ENCODE measurements at places on chromosomes 2 and 18.

DNA sequence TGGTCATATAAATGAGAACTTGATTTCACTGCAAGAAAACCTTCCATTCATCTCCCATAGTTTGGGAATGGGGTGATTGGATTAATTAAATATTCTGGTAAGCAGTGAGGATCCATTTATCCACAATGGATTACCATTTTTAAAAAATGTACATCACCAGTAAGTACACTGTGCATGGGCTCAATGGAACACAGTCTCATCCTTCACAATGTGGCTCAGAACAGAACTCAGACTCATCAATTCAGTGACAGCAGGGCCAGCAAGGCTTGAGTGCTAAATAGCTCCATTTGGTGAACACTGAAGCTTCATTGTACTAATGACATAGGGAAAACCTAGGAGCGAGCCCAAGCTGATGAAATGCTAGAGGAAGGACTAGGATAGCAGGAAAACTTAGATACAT lies 223.8 kb downstream of the CMPK2 start:
- no peaks in the 10 kb centered on the region for H3K27me3 ChIP-seq
- no peak overlapping the region for H3K27ac ChIP-seq
- no peak for DNase-seq
- no peaks in the 10 kb centered on the region for H3K4me1 ChIP-seq

DNA sequence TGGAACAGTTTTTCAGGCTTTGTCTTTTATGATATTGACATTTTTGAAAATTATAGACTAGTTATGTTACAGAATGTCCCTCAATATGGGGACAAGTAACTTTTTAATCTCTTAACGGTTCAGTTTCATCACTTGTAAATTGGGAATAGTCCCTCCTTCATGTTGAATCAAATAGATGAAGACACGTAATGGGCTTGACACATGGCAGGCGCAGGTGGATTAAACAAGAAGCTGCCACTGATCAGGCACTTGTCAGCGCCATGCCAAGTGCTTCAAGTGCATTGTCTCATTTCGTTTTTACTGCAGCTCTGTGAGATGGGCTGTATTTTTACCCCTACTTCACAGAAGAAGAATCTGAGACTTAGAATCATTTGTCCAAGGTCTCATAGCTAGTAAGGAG lies 9.5 kb upstream of the SMAD4 start:
- no peak overlapping the region for H3K27ac ChIP-seq
- peaks cover under 1% of the 10 kb centered on the region for H3K36me3 ChIP-seq
- no peak for DNase-seq
- peaks cover 2% of the 10 kb centered on the region for H3K4me1 ChIP-seq
- H3K4me3 ChIP-seq = no peak overlapping the region
- no peaks in the 10 kb centered on the region for H3K27me3 ChIP-seq

- no peak overlapping the region for H3K4me3 ChIP-seq
- H3K27ac ChIP-seq = no peak overlapping the region
- no peaks in the 10 kb centered on the region for H3K4me1 ChIP-seq
- H3K27me3 ChIP-seq = peaks cover 22% of the 10 kb centered on the region
- no peak for DNase-seq
- no peaks in the 10 kb centered on the region for H3K36me3 ChIP-seq
Measured at GRCh38 chr18:57054891-57055290, 92.0 kb upstream of the BOD1L2 start.

GRCh38 chr2:6947929-6948676 lies 30.9 kb downstream of the RNF144A start:
- H3K36me3 ChIP-seq = peaks cover 15% of the 10 kb centered on the region
- H3K4me3 ChIP-seq = no peak overlapping the region
- no peak for DNase-seq
- H3K27me3 ChIP-seq = no peaks in the 10 kb centered on the region
- H3K4me1 ChIP-seq = peaks cover 8% of the 10 kb centered on the region

DNA sequence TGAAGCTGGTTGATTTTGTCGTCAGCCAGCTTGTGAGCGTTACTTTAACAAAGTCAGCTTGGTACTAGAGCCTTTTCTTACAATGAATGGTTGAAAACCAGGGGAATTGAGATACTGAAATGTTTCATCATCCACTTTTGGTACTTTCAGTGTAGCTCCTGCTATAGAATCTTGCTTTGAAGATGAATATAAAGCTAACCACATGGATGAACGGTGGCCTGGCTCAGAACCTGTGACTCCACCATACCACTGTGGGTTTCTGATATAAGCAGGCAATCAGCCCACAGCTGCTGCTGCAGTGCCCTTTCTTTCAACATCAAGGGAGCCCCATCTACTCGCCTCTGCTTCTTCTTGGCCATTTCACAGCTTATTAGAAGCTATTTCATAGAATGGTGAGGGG lies 53.2 kb upstream of the GPR45 start:
- no peaks in the 10 kb centered on the region for H3K4me1 ChIP-seq
- no peaks in the 10 kb centered on the region for H3K36me3 ChIP-seq
- DNase-seq = no peak
- no peak overlapping the region for H3K27ac ChIP-seq
- no peaks in the 10 kb centered on the region for H3K27me3 ChIP-seq

GRCh38 chr18:79218605-79219190 lies 149.5 kb downstream of the ATP9B start:
- H3K27me3 ChIP-seq = no peaks in the 10 kb centered on the region
- no peak for DNase-seq
- H3K4me1 ChIP-seq = no peaks in the 10 kb centered on the region
- H3K36me3 ChIP-seq = no peaks in the 10 kb centered on the region
- no peak overlapping the region for H3K4me3 ChIP-seq
- H3K27ac ChIP-seq = no peak overlapping the region

DNA sequence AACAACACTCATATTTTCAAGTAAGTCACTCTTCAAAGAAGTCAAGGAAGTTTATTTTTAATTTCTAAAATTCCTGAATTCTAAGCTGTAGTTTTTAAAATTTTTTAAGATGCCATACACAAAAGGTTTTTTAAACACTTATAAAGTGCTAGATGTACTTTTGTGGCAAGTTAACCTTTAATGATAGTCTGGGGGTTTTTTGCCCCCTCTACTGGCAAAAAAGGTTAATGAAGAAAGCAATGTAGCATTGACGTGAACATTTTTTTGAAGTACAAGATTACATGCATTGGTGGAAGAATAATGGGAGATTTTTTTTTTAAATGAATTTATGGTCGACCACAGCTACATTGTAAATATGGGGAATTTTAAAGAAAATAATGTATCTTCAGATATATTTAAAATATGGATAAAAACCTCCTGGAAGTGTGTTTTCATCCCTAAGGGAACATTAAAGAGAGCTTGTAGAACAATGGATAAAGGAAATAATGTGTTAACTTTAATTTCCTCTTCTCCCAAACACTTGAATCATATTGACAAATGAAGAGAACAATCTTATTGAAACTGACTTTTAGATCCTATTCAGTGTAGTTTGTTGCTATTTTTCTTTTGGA lies 12.6 kb downstream of the ITPRID2 start:
- H3K36me3 ChIP-seq = no peaks in the 10 kb centered on the region
- no peaks in the 10 kb centered on the region for H3K4me1 ChIP-seq
- no peak overlapping the region for H3K27ac ChIP-seq
- no peaks in the 10 kb centered on the region for H3K27me3 ChIP-seq

DNA sequence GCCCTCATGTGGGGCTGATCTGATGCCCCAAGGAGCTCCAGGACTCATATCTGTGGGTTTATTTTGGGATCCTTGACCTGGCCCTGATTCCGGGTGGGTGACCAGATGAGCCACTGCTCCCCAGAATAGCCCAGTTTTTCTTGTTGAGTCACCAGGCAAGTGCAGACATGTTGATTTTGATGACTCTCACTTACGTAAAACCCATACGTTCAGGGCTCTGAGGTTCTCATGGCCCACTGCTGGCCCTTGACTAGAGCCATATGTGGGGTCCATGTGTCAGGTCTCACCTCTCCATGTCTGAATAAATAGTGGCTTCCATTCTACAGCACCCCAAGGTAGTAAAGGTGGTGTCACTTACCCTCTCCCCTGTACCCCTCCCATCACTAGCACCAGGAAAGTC lies 41.9 kb downstream of the CDC42EP3 start:
- H3K4me1 ChIP-seq = peaks cover 20% of the 10 kb centered on the region
- H3K27me3 ChIP-seq = no peaks in the 10 kb centered on the region
- no peaks in the 10 kb centered on the region for H3K36me3 ChIP-seq

DNA sequence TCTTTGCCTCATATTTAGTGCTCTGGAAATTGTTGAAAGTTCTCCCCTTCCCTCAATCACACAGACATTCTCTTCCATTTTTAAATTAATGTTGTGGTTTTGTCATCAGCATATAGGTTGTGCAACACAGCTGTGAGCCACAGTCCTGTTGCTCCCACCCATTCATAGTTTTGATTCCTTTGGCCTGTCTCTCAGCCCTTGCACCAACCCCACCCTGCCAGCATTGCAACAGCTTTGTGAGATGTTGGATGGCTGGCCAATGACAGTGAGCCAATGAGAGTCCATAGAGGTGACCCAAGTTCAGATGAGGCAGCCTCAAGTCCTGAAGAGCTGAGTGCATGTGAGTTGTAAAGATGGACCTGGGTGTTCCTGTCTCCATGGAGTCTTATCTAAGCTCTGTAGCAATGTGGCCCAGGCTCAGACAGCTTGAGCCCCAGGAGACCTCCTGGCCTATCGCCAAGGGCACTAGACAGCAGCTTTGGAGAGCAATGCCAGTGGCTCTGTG lies 775.5 kb downstream of the RNF144A start:
- no peak for DNase-seq
- H3K4me3 ChIP-seq = no peak overlapping the region
- peaks cover 10% of the 10 kb centered on the region for H3K4me1 ChIP-seq
- no peaks in the 10 kb centered on the region for H3K36me3 ChIP-seq

DNA sequence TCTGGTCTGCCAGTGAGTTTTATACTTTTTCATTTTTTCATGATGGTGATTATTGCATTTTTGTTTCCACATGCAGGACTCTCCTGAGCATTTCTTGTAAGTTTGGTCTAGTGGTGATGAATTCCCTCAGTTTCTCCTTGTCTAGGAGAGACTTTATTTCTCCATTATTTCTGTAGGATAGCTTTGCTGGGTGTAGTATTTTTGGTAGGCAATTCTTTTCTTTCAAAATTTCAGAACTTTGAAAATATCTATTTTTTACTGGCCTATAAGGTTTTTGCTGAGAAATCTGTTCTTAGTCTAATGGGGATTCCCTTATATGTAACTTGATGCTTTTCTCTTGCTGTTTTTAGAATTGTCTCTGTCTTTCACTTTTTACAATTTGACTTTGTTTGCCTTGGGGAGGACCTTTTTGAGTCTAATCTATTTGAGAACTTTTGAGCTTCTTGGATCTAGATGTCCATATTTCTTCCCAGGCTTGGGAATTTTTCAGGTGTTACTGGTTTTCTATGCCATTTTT lies 149.1 kb downstream of the UBR3 start:
- H3K27ac ChIP-seq = no peak overlapping the region
- H3K27me3 ChIP-seq = no peaks in the 10 kb centered on the region
- DNase-seq = no peak

DNA sequence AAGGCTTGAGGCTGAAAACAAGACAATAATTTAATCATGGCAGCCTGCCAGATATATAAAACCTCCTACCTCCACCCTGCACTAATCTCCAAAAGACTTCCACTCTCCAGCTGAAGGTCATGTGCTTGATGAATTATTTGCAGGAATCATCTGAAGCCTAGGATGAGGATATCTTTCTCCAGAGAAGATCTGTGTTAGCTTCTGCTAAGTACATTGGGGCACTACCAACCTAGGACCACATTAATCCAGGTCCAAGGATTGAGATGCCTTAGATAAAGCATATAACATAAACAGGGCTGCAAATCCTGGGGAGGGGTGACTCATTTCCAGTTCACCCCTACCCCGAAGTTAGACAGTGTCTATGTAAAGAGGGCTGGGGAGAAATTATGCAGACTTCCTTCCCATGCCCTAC lies 80.5 kb upstream of the FRZB start:
- no peak overlapping the region for H3K4me3 ChIP-seq
- no peaks in the 10 kb centered on the region for H3K36me3 ChIP-seq
- no peaks in the 10 kb centered on the region for H3K27me3 ChIP-seq
- no peak overlapping the region for H3K27ac ChIP-seq
- no peak for DNase-seq

All from T-cell (primary cell).